Kidney capillary endothelial cell (primary cell): ENCODE measurements at places on chromosomes 3 and 15.

GRCh38 chr15:52005748-52006701 lies 13.0 kb upstream of the MAPK6 start:
- DNase-seq: peak; percentile 85

- no peak for DNase-seq
These were observed 23.2 kb upstream of the CMSS1 start for GRCh38 chr3:99794485-99794884.

DNA sequence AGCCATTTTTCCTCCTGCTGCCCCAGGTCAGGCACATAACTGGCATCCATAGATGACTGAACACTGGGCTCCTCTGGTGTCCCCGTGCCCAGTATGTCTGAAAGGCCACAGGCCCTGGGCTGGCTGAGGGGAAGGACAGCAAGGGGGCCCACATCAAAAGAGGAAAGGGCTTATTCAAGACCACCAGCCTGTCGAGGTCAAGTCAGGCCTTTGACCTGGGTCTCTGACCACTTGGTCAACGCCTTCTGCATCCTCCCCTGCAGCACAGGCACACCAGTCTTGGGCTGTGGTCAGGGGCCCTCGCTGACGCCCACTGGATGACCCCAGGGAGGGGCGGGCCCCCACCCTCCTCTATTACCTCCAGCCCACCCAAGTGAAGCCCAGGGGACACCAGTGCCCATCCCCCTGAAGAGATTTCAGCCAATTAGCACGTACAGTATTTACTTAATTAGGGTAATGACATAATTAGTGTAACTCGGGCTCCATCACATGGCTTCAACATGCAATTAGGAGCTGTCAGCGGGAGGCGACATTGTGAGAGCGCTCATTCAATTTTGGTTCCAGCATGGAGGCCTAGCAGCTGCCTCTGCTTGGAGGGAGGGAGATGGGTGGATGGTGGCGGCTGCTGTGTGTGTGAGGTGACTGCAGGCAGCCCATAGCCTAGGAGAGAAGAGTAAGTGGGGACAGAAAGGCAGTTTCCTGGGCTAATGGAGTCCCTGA lies 13.5 kb upstream of the DNAH1 start:
- DNase-seq: no peak

GRCh38 chr3:119225121-119225520 lies 15.6 kb downstream of the B4GALT4 start:
- no peak for DNase-seq

DNA sequence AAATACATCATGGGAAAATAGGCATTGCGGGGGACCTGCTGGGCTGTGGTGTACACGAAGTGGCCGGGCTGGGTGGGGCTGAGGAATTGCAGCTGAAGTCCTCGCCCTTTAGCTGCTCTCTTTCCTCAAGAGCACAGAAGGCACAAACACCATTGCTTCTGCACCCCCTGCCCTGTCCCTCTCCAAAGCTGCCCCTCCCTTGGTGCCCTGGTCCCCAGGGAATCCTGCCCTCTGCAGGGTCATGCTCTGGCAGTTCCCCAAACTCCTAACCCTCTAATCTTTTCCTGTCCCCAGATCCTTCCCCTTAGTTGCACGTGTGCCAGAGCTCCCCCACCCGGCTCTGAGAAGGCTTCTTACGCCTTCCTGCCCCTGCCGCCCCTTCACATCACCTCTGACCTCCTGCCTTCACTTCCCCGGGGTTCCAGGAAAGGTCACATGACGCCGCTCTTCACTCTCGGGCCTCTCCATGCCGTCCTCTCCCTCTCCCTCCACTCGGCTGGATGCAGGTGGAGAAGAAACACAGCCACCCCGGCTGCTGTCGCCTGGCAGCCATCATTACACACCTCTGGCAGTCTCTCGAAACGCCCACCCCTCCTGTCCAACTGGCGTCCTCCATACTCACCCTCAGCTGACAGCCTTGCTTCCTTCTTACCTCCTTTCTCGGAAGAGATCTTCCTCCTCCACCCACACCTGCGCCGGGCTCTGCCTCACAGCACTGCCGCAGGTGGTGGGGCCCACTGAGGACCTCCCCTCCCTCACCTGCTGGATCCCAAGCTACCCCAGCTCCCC lies 6.9 kb upstream of the PCSK6 start:
- no peak for DNase-seq

DNA sequence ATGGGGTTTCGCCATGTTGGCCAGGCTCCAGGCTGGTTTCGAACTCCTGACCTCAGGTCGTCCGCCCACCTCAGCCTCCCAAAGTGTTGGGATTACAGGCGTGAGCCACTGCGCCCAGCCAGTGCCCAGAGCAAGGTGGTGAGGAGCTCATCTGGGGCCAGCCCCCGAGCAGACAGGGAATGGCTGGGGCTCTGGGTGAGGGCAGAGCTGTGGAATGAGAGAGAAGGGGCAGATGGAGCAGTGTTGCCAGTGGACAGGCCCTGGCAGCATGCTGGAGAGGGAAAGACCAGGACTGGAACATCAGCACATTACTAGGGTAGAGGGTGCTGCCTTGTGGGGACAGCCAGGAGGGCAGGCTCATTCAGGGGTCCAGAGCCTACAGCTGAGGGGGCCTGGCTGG lies 37.1 kb upstream of the LIMD1 start:
- DNase-seq: no peak

DNA sequence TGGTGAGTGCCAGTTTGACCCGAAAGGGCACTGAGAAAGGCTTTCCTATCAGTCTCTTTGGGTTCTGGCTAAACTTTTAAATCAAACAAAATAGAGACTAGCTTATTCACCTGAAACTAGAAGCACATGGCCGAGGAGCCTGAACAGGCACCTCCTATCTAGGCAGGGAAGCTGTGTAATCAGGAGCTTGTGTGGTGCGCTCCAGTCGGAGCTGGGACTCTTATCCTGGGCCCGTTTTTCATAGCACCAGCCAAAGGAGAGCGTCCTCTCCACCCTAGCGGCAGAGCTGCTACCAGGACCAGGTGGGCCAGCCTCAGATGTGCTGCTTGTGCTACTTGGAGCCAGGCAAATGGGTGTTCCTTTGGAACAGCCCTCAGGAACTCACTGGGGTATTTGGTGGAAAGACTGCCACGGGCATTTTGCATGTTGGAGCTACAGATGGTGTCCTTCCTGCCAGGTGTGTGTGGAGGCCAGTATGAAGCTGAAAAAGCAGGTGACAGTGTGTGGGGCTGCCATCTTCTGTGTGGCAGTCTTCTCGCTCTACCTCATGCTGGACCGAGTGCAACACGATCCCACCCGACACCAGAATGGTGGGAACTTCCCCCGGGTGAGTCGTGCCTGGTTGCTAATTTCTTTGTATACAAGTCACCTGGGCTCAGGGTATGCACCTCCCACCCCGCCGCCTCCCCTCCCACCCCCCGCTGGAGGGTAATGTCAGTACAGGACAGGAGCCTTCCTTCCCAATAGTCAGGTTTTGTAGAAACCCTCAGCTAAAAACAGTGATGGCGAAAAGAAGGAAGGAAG lies 833 bp downstream of the MAN2A2 start:
- no peak for DNase-seq

GRCh38 chr3:193742628-193743027 lies 149.6 kb downstream of the OPA1 start:
- DNase-seq: no peak

DNA sequence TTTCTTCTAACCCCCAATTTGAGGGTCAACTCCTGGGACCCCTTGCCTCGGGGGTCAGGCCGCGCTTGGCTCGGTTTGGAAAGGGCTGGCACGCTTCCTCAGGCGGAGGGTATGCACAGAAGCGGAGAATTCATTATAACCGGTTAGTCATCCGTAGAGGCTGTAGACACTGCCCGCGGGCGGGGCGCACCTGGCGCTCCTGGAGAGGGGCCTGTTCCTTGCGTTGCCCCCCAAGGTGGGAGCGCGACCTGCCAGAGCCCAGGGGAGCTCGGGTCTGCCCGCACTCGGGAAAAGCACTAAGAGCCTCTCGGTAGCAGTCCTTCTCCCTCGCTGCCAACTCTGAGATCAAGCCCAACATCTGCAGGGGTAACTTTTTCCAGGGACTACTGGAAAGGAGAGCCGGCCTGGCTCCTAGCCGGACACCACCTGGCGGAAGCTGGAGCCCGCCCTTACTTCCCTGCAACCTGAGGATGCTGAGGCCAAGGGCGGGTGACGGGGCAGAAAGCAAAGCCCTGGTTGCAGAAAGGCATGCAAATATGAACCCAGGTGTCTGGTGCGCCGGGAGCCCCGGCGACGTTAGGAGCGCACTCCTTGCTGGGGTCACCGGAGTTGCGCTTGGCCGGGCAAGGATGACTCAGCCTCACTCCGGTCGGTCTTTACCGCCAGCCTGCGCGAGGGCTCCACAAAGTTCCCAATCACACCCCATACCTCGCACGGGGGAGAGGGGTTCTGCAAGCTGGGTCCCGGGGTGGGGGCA lies 1.5 kb upstream of the CACNA2D3 start:
- DNase-seq: no peak

GRCh38 chr3:30895329-30895728 lies 868 bp upstream of the GADL1 start:
- DNase-seq: no peak

DNA sequence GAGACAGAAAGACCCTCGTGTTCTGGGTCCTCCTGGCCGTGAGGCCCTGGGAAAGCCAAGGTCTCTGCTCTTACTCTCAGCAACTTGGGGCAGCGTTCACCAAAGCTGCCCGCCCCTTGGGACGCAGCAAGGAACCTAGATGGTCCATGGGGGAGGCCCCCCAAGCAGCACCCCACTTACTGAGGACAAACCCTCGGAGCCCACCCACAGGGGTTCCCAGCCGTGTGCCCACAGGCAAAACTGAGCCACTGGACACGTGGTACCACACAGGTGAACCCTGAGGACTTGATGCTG lies 166.2 kb upstream of the IQSEC1 start:
- DNase-seq: no peak

DNA sequence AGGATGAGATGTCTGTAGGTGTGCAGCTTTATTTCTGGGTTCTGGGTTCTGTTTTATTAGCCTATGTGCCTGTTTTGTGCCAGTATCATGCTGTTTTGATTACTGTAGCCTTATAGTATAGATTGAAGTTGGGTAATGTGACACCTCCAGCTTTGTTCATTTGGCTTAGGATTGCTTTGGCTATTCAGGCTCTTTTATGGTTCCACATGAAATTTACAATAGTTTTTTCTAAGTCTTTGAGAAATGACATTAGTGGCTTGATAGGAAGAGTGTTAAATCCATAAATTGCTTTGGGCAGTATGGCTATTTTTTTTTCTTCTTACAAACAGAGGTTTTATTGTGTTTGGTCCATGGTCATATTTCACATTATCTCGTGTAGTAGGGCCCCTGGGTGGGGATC lies 285.8 kb upstream of the GADL1 start:
- DNase-seq: no peak

GRCh38 chr15:40873694-40874561 lies at the start of gene RHOV:
Gene RHOV, minus strand, starts transcription at chr15:40874234. Its CDS starts 95 bp downstream, at chr15:40874139.
- DNase-seq: no peak

GRCh38 chr3:10459954-10460754 lies 45.2 kb downstream of the ATP2B2 start:
- DNase-seq: peak; percentile 60

- no peak for DNase-seq
These were observed 42.0 kb downstream of the CD86 start for GRCh38 chr3:122097141-122097540.

DNA sequence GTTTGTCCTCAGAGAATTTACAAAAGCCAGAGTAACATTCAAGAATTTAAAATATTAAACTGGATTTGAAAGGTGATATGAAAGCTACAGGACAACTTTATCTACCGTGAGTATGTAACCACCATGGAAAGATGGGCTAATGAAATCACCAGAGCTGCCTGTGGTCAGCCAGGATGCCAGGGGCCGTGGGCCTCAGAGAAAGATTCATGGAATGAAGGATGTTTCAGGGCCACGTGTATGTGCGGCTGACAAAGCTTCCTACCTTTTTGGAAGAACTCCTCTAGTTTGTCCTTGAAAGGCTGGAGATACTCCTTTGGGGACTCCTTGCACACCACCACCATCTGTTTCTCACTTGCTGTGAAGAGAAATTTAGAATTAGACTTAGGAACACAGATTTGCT lies 138.9 kb downstream of the GREM1 start:
- DNase-seq: no peak

- DNase-seq: no peak
These were observed 70.3 kb downstream of the NUP210 start for GRCh38 chr3:13349823-13350222.

DNA sequence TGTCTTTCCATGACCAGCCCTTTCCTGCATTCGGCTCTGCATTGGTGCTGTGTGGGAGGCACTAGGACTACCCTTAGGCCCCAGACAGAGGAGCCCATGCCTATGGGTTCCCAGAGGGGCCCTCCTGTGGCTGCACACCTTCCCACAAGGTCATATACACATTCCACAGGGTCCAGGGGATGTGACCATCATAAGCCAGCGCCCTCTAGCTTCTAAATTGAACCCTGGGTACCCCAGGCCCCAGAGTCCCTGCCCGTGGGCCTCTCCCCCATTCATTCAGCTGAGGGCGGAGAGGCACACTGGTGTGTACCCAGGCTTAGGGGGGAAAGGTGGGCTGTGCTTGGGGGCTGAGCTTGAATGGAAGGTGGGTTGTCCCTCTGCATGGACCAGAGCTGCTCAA lies 10.2 kb upstream of the SLC6A6 start:
- no peak for DNase-seq

DNA sequence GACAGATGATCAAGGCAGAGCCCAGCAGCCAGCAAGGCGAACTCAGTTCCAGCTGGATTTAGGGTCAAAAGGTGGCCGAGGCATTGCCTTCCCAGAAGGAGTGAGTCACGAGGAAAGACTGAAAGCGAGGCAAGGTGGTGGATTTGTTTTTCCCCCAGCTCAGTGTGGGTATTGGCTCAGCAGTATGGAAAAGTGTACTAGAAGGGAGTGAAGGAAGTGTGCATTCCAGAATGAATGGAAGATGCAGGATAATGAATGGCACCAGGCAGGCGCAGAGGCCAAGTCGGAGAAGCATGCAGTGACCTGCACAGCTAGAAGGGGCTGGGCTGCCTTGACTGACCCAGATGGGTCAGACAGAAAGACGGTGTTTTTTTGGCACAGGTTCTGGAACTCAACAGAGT lies 46.3 kb downstream of the FOXP1 start:
- DNase-seq: peak; percentile 11

DNA sequence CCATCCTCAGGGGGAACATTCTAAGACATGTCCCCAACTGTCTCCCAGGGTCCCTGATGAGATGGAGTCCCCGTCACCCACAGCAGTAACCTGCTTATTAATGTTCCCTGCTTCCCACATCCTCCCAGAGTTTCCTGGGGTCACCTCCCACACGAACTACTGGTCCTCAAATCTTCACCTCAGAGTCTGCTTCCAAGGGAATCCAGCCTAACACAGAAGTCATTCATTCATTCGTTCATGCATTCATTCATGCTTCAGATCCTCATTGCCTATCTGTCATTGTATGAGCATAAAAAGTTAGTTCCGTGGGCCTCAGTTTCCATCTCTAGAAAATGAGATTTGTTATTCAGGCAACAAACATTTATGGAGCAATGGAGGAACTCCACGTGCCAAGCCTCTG lies 516.2 kb downstream of the SHQ1 start:
- DNase-seq: no peak

- DNase-seq: no peak
These were observed 4.2 kb downstream of the ARPP21 start for GRCh38 chr3:35643495-35643894.
